ENCODE measurements at places on chromosomes 6 and 20.

DNA sequence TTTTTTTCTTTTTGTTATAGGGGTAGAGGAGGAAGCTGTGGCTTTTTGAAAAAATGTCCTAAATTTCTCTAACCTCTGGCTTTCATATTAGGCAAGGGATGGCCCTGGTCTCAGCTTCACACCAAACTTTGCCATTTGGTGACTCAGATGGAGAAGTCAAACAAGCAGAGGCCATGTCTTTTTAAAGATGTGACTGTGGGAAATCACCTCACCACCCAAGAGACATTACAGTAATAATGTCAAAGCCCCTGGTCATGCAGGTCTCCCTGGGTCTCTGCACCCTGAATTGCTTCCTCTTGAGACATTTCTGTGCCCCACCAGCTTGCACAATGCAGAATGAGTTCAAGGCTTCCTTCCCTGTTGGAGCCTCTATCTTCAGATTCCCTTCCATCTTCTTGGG is 39.5 kb upstream of the ADGRF5 start:
- DNase-seq = no peak

DNA sequence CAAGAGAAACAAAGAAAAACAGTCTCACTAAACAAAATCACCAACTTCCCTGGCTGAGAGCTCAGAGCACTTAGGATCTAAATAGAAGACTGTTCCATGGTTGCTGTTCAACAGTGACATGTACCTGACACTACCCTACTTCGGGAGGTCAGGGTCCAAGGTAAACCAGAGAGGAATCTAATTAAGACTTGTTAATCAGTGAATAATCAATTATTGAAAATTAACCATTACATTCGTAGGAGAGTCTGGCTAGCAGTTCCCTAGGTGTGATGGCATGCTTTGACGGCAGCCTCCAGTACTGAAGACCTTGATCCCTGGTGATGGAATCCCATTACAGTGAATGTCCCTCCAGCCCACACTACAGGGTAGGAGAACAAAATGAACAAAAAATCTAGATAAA is 154.0 kb upstream of the AFDN start:
- no peak for DNase-seq

- peak; percentile 45 for DNase-seq
These were observed 3.0 kb downstream of the DEFB115 start for GRCh38 chr20:31260326-31260932.

DNA sequence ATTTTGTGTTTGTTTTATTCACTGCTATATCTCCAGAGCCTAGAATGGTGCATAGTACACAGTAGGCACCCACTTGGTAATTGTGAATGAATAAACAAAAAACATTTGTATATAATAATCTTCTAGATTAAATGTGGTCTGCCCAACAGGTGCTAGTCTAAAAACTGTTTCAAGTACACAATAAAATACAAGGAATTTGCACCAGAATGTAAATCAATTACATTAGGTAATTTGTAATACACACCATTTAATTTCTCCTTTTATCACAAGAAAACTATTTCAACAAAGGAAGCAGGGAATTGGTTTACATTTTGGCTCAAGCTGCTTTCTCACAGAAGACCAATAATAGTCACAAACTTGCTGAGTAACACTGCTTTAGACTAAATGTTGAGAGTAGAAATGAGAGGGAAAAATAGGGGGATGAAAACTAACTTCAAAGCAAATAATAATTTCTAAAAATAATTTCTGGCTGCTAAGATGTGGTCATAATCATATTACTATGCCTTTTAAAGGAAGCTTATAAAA is 22.1 kb downstream of the RUNX2 start:
- DNase-seq = no peak

DNA sequence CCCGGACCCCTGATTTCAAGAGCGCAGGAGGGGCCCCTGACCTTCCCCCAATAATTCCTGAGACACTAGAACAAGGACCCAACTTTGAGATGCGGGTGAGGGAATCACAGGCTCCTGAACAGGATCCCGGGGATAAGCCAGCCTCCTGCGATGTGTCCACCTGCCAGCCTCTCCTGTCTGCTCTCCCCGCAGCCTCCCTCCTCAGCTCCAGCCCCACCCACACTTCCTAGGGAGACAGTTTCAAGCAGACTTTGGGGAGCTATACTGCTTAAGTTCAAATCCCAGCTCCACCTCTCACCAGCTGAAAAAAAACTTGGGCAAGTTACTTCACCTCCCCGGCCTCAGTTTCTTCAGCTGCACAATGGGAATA is 50.8 kb downstream of the GRM4 start:
- no peak for DNase-seq

GRCh38 chr20:6626805-6627204 is 140.7 kb upstream of the BMP2 start:
- DNase-seq = no peak

DNA sequence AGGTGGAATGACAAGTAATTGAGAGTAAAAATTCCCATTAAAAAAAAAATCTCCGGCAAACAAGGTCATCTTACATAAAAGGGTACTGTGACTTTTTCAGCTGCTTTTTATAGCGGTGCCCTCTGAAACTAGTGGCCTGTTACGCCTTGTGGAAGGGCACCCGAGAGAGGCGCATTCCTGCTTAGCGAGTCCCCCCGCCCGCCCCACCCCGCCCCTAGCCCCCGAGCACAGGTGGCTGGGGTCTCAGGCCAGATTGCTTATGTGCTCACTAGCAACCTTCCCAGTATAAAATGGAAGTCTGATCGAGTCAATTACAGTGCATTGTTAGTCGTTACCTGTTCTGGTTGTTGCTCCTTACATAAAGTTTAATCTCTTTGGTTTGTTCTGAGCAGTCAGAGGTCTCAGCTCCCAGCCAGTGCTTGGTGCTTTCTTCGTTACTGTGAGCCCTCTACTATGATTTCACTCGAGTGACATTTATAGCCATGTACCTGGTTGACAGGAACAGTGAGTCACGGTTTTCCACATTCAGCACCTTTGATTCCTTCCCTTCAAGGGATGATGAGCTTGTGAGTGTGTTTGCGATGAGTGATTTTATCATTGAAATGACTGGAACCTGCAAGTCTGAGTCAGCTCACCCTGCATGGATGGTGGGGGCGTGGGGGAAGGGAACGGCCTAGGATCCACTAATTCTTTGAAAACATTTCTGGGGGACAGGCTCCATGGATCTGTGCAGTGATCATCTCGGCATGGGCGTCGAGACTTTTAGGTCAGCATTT is 47.6 kb downstream of the ZDHHC14 start:
- DNase-seq = no peak

- no peak for DNase-seq
These were observed 80.4 kb downstream of the RWDD2A start for GRCh38 chr6:83273596-83273995.

- DNase-seq = no peak
These were observed 39.4 kb downstream of the PLCB4 start for GRCh38 chr20:9108260-9108659.

DNA sequence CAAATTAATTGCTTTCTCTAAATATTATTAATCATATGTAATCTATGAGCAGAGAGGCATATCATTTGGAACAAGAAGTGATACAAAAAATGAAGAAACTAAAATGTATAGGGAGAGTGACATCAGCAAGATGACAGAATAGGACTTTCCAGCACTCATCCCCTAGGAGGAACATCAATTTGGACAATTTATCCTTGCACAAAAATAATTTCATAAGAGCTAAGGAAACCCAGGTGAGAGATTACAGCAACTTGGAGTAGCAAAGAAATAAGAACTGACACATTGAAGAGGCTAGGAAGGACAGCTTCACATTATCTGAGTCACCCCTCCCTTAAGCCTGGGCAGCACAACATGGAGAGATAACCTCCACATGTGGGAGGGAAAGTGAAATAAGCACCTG is 347.5 kb downstream of the MAFB start:
- DNase-seq = no peak

- no peak for DNase-seq
These were observed 85.2 kb upstream of the CNR1 start for GRCh38 chr6:88251301-88251700.

GRCh38 chr6:5277589-5277988 is 16.3 kb downstream of the FARS2 start:
- no peak for DNase-seq

- DNase-seq = no peak
These were observed 842 bp downstream of the SLC25A27 start for GRCh38 chr6:46653439-46654195.

- no peak for DNase-seq
These were observed 92.9 kb downstream of the TFAP2C start for GRCh38 chr20:56722042-56722441.

DNA sequence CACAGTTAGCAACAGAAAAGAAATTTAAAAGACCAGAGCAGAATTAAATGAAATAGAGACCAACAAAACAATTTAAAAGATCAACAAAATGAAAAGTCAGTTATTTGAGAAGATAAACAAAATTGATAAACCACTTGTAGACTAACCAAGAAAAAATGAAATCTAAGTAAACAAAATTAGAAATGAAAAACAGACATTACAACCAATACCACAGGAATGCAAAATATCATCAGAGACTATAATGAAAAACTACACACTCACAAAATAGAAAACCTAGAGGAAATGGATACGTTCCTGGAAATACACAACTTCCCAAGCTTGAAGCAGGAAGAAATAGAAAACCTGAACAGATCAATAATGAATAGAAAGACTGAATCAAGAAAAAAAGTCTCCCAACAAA is 97.8 kb downstream of the WDR27 start:
- DNase-seq = no peak

- no peak for DNase-seq
These were observed 100.8 kb upstream of the SLC35B3 start for GRCh38 chr6:8536122-8536521.

GRCh38 chr6:161101517-161101916 is 109.9 kb downstream of the MAP3K4 start:
- no peak for DNase-seq

- DNase-seq = no peak
These were observed 34.4 kb upstream of the CDH22 start for GRCh38 chr20:46342451-46343347.

DNA sequence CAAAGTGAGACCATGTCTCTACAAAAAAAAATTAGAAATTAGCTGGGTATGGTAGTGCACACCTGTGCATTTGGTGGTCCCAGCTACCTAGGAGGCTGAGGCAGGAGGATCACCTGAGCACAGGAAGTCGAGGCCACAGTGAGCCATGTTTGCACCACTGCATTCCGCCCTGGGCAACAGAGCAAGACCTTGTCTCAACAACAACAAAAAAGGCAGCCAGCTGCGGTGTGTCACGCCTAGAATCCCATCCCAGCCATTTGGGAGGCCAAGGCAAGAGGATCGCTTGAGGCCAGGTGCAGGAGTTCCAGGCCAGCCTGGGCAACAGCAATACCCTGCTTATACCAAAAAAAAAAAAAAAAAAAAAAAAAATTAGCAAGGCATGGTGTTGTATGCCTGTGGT is 1.1 kb upstream of the BAK1 start:
- DNase-seq = no peak

DNA sequence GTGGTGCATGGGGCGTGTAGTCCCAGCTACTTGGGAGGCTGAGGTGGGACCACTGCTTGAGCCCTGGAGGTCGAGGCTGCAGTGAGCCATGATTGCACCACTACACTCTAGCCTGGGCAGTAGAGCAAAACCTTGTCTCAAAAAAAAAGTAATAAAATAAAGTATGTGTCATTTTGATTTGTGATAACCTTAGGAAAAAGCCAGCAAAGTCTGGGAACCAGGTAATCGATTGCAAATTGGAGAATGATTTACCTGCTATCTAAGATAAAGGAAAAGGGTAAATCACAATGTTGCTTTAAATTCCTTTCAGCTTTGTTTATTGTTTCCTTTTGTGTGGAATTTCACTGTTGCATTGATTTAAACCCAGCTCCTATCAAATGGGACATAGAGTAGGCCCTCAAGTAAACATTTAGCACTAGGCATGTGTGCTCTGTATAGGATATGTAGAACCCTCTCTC is 59.0 kb downstream of the SGK1 start:
- no peak for DNase-seq

DNA sequence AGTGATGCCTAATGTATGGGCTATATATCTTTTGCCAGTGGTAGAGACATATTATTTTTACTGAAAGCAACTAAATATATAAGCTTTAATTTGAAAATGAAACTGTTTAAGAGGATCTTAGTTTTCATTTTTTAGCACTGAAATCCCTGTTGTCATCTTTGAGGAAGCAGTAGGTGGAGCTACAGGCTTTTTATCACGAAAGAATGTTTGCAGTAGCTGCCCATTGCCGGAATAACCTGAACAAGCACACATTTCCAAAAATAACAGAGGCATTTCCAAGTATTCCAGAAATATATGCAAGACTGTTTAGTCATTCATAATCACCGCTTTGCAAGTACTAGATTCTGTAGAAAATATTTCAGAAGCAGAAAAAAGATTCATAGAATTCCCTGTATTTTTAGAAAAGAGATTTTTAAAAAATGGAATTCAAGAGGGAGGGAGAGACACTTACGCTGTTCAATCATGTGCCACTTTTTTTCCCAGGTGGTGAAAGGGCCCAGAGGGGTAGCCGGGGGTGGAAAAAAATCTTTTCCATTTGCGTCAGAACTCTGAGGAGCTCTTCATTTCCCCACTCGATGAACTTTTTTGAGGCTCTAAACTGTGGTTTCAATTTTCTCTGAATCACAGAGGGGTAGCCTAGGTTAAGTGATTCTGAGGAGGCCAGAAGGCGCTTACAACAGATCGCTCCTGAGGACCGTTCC is 142.5 kb upstream of the FERMT1 start:
- DNase-seq = peak; percentile 64

DNA sequence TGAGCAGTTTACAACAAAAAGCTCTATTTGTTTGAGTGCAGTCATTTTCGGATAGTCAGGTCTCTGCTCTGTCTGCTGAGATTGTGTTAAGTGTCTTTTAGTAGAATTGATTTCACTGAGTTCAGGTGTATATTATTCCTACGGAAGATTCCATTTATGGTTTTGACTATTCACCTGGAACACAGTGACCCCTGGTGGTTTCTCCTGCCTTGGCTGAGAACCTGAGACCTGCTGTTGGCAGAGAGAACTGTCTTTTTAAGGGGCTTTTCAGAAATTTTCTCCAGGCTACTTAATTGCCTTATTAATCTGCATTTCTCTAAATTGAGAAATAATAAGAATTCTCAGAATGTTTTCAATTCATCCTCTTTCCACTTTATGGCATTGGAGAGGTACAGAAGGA is 508.0 kb downstream of the TBC1D32 start:
- DNase-seq = peak; percentile 2
